WTC11 (cell line): ENCODE measurements at places on chromosomes 4 and X.

GRCh38 chr4:98932539-98932938, 3.6 kb upstream of the EIF4E start:
- peaks cover 7% of the 10 kb centered on the region; the same call in 1 of the 2 replicates for H3K27me3 ChIP-seq
- no peak for DNase-seq
- no peak overlapping the region for H3K27ac ChIP-seq
- H3K36me3 ChIP-seq, result peaks cover 36% of the 10 kb centered on the region
- H3K4me1 ChIP-seq, result peaks cover 15% of the 10 kb centered on the region

DNA sequence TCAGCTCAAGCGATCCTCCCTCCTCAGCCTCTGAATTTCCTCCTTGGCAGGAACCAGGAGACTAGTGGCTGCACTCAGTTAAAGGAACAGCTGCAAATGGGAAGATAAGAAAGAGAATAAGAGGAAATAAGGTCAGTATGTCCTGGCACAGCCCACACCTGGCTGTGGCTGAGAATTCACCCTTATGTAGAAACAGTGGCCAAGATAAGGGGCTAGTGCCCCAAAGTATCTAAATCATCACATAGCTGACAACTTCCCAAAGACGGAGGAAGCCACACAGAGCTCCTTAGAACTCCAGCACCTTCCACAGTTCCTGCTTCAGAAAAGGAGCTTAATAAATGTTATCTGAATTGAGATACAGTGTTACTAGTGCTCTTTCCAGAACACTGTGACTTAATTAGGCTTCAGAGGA, 2.3 kb upstream of the CHIC2 start:
- H3K4me3 ChIP-seq, result no peak overlapping the region
- no peak for DNase-seq
- peaks cover 31% of the 10 kb centered on the region for H3K4me1 ChIP-seq
- peaks cover 7% of the 10 kb centered on the region; the same call in 1 of the 2 replicates for H3K27me3 ChIP-seq
- H3K27ac ChIP-seq, result no peak overlapping the region

DNA sequence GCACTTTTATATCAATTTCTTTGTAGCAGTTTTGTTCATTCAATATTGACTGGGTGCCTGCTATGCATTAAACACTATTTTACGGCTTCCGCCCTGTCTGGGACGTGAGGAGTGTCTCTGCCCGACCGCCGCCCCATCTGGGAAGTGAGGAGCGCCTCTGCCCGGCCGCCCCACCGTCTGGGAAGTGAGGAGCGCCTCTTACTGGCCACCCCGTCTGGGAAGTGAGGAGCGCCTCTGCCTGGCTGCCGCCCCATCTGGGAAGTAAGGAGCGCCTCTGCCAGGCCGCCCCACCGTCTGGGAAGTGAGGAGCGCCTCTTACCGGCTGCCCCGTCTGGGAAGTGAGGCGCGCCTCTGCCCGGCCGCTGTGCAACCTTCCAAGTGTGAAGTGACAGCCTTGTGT, 68.1 kb downstream of the RPS3A start:
- H3K4me3 ChIP-seq, result no peak overlapping the region
- DNase-seq, result peak; percentile 34
- H3K27ac ChIP-seq, result no peak overlapping the region
- peaks cover 45% of the 10 kb centered on the region for H3K4me1 ChIP-seq

DNA sequence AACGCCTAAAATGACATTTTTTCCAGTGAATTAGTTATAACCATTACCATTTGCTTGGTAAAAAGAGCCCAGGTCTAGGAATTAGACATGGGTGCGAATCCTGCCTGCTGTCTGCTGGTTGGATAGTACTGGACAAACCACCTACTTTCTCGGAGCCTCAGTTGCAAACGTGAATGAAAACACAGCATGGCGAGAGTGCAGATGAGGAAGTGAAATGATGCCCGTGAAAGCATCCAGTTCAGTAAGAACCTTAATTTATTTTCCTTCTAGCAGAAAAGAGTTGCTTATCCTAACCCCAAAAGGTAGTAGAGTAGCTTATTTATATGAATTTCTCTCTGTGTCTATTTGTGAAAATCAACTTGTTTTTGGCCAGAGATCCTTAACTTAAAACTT, 171.4 kb upstream of the GALNT7 start:
- DNase-seq, result no peak
- no peak overlapping the region for H3K27ac ChIP-seq
- H3K36me3 ChIP-seq, result no peaks in the 10 kb centered on the region
- no peak overlapping the region for H3K4me3 ChIP-seq
- H3K27me3 ChIP-seq, result peaks cover 3% of the 10 kb centered on the region; the same call in 1 of the 2 replicates

DNA sequence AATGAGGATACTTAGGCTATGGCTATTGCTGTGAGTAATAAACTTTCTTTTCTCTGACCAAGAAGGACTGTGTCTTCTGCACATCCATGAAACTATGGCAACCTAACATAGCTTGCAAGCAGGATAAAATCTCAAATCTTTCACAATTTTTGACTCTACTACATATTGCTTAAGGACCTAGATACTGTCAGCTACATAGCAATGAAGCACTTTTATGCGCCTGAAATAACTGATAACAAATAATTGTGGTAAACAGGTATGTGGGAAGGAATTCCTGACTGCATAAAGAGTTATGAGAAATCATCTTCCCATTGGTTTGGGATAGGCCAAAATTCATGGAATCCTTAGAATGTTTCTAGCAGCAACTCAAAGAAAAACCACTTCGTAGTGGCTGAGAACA, 41.2 kb upstream of the PDGFC start:
- H3K27ac ChIP-seq, result no peak overlapping the region
- H3K4me1 ChIP-seq, result peaks cover 12% of the 10 kb centered on the region
- no peak overlapping the region for H3K4me3 ChIP-seq
- no peak for DNase-seq
- H3K27me3 ChIP-seq, result no peaks in the 10 kb centered on the region
